ENCODE measurements at places on chromosomes 16 and 17. TPM values are rescaled to one million over a fixed set of nuclear protein-coding genes. Genes with fewer than 3 reads are reported as not detected.

PIK3R6 gene
- total RNA-seq, result 0.35 TPM

- no peak overlapping the region for H3K27ac ChIP-seq
- no peak for DNase-seq
- H3K27me3 ChIP-seq, result no peaks in the 10 kb centered on the region
- no peaks in the 10 kb centered on the region for H3K36me3 ChIP-seq
Observed at GRCh38 chr17:10775058-10775457, 28.8 kb downstream of the TMEM238L start.

LITAFD gene
- not detected for total RNA-seq

GRCh38 chr17:7281953-7282751, 634 bp downstream of the SLC2A4 start:
- peaks cover 55% of the 10 kb centered on the region for H3K4me1 ChIP-seq
- H3K27me3 ChIP-seq, result no peaks in the 10 kb centered on the region
- H3K27ac ChIP-seq, result peak overlapping the region; percentile 92
- H3K36me3 ChIP-seq, result no peaks in the 10 kb centered on the region

DNA sequence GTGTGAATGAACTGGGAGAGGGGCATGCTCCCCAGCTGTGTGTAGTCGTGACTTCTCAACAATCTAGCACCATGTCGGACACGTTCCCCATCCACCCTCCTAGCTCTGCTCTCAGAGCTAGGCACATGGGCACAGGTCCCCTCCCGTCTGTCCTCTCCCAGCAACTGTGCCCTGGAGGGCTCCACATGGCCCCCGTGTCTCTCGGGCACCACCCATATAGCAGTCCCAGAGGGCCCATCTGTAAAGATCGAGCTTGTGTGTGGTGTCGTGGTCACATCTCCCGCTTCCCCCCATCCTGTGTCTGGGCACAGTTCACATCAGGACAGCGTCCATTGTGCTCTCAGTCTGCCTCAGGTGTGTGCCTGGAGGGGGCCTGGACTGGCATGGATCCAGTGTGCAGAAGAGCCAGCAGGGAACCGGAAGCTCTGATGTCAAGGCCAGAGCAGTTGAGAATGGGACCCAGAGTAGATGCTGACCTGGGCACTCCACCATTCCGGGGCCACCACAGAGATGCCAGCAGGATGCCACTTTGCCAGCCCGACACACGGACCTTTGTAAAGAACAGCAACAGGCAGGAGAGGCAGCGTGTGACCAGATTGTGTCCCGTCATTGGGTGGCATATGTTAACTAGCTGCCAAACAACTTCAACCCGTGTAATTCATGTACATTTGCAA, 55.7 kb downstream of the MARF1 start:
- no peaks in the 10 kb centered on the region for H3K27me3 ChIP-seq
- H3K4me1 ChIP-seq, result peaks cover 24% of the 10 kb centered on the region
- H3K4me3 ChIP-seq, result no peak overlapping the region
- no peak overlapping the region for H3K27ac ChIP-seq

MT1X gene
- 343 TPM for total RNA-seq

GRCh38 chr17:54948380-54948779, 20.1 kb downstream of the COX11 start:
- H3K27me3 ChIP-seq, result no peaks in the 10 kb centered on the region
- no peak overlapping the region for H3K27ac ChIP-seq
- H3K4me3 ChIP-seq, result no peak overlapping the region

DNA sequence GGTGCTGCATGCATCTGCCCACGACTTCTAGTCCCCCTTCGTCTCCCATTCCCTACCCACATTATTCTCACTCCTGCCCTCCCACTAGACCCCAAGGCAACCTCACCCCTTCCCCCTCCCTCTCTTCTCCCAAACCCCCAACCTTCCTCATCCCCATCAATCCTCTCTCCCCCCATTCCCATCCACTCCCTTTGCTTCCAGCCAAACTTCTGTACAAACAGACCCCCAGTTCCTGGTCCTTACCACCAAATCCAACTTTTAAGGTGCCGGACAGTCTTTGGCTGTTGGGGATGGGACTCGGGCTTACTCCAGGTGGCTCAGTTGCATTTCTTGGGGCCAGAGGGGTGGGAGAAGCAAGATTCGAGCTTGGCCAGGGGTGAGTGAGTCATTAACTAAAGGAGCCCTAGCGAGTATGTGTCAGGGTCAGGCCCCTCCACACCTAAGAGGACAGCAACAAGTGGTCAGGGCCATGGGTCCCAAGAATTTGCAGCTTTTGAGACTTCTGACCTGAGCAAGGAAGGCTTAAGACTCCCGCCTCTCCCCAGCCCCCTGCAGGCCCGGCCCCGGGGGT, at the start of gene SLC38A8:
SLC38A8 (minus strand) TSS at position 488 of the 571 bp plus-strand sequence. CDS start 638 bp downstream, outside the sequence.
- no peak for DNase-seq
- peaks cover 4% of the 10 kb centered on the region for H3K27me3 ChIP-seq
- H3K27ac ChIP-seq, result no peak within 1 kb of the TSS
- no peaks in the 10 kb centered on the region for H3K4me1 ChIP-seq
- H3K4me3 ChIP-seq, result no peak within 1 kb of the TSS

DNAH9 gene
- 0.38 TPM for total RNA-seq

CSH1 gene
- total RNA-seq, result not detected

GRCh38 chr17:32302860-32303649, 37.4 kb downstream of the RHBDL3 start:
- H3K36me3 ChIP-seq, result no peaks in the 10 kb centered on the region
- H3K4me1 ChIP-seq, result peaks cover 12% of the 10 kb centered on the region
- no peak overlapping the region for H3K4me3 ChIP-seq
- H3K27me3 ChIP-seq, result no peaks in the 10 kb centered on the region
- no peak for DNase-seq

DNA sequence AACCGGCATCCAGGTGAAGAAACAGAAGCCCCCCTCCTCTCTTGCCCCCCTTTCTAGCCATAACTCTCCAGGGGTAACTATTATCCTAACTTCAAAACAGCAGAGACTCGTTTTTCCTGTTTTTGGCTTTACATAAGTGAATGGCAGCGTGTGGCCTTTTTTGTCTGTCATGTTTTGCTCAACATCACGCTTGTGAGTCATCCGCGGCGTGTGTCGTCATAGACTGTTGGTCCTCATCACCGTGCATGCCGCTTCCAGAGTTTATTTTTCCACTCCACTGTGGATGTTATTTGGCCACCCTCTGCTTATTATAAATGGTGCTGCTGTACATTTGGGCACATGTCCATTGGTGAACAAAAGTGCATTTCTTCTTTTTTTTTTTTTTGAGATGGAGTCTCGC, 52.6 kb downstream of the ERN1 start:
- no peak overlapping the region for H3K4me3 ChIP-seq
- H3K4me1 ChIP-seq, result no peaks in the 10 kb centered on the region
- H3K27ac ChIP-seq, result peak overlapping the region; percentile 30
- no peak for DNase-seq
- H3K27me3 ChIP-seq, result no peaks in the 10 kb centered on the region

FBXO39 gene
- total RNA-seq, result 2.9 TPM

- no peak for DNase-seq
- H3K27ac ChIP-seq, result peak overlapping the region; percentile 90
- peak overlapping the region; percentile 89 for H3K4me3 ChIP-seq
- peaks cover 86% of the 10 kb centered on the region for H3K4me1 ChIP-seq
- H3K27me3 ChIP-seq, result no peaks in the 10 kb centered on the region
- no peaks in the 10 kb centered on the region for H3K36me3 ChIP-seq
Observed at GRCh38 chr16:4373909-4374742, 2.5 kb downstream of the VASN start.

KRT39 gene
- total RNA-seq, result not detected

CDH11 gene
- total RNA-seq, result 7.8 TPM

DNA sequence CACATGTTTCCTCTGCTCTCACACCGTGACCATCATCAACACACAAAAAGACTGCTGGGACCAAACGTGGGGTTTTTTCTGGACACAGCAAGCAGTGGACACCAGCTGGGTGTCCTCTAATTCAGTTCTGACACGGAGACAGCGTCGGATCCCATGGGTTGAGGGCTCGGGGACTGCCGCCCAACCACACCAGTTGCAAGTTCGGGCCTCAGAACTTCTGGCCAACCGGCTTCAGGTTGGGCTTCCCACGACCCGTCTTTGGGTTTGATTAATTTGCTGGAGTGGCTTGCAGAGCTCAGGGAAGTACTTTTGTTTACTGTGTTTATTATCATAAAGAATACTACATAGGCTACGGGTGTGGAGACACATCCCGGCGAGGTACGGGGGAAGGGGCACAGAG, 97.8 kb downstream of the BANP start:
- no peak overlapping the region for H3K4me3 ChIP-seq
- no peaks in the 10 kb centered on the region for H3K4me1 ChIP-seq
- DNase-seq, result no peak
- no peak overlapping the region for H3K27ac ChIP-seq

GRCh38 chr16:50006964-50007363, 18.1 kb upstream of the CNEP1R1 start:
- no peak overlapping the region for H3K27ac ChIP-seq
- H3K27me3 ChIP-seq, result no peaks in the 10 kb centered on the region
- no peaks in the 10 kb centered on the region for H3K4me1 ChIP-seq
- no peaks in the 10 kb centered on the region for H3K36me3 ChIP-seq

DNA sequence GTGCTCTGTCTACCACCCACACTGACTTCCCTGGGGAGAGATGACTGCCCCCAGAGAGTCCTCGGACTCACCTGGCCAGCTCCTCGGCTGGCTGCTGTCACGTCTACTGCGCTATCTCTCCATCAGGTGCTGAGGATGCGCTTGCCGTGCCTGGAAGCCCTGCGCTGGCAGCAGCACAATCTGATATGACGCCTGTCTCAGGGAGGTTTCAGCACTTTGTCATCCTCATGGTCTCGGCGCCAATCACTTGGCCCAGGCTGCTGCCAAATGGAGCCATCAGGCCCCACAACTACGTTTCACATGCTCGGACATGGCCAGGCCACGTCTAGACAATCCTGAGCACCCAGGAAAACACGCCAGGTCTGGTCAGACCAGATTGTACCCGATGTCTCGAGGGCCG, 46.7 kb downstream of the FOXL1 start:
- H3K4me3 ChIP-seq, result no peak overlapping the region
- H3K27ac ChIP-seq, result no peak overlapping the region
- peaks cover 10% of the 10 kb centered on the region for H3K4me1 ChIP-seq
- H3K36me3 ChIP-seq, result no peaks in the 10 kb centered on the region

TTYH2 gene
- total RNA-seq, result 6.7 TPM

- no peaks in the 10 kb centered on the region for H3K4me1 ChIP-seq
- H3K27me3 ChIP-seq, result no peaks in the 10 kb centered on the region
- DNase-seq, result no peak
- no peak overlapping the region for H3K27ac ChIP-seq
- no peaks in the 10 kb centered on the region for H3K36me3 ChIP-seq
- no peak overlapping the region for H3K4me3 ChIP-seq
Observed at GRCh38 chr17:31926100-31926729, 10.6 kb upstream of the SUZ12 start.

DNA sequence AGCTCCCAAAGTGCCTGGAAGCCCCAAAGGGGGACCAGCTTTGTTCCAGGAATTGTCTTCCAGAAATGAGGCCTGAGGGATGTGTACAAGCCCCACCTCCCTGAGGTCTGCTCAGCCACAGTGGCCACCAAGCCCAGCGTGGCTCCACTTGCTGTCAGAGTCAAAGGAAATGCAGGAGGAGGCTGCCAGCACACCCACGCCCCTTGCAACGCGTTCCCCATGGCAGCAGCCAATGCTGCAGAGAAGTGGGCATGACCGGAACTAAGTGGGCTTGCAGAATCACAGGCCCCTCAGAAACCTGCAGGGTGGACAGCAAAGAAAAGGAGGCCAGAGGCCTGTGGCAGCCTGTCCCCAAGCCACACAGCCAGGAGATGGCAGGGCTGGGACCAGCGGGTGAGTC, 320.8 kb downstream of the FOXL1 start:
- H3K27me3 ChIP-seq, result no peaks in the 10 kb centered on the region
- no peak overlapping the region for H3K4me3 ChIP-seq
- DNase-seq, result no peak
- no peaks in the 10 kb centered on the region for H3K36me3 ChIP-seq
- H3K4me1 ChIP-seq, result no peaks in the 10 kb centered on the region
- no peak overlapping the region for H3K27ac ChIP-seq

DNA sequence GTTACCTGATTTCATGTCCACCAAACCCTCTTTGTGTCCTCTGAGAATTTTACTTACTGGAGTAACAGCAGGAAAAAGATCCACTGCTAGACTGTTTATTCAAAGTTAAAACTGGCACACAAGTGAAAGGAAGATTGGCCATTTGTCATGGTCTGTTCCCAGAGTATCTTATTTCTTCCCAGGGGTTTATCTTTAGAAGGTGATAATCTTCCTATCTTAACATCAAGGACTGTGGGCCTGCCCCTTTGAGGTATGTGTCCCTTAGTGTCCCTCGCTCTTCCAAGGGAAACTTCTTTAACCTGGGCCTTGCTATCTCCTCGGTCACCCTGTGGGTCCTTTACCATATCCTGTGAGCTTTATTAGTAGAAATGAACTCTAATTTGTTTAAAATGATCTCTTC, 49.7 kb downstream of the ARHGAP44 start:
- no peak overlapping the region for H3K4me3 ChIP-seq
- H3K4me1 ChIP-seq, result no peaks in the 10 kb centered on the region
- no peak overlapping the region for H3K27ac ChIP-seq
- no peak for DNase-seq

- H3K36me3 ChIP-seq, result no peaks in the 10 kb centered on the region
- H3K4me1 ChIP-seq, result peaks cover 5% of the 10 kb centered on the region
- no peaks in the 10 kb centered on the region for H3K27me3 ChIP-seq
- no peak for DNase-seq
- H3K4me3 ChIP-seq, result peak overlapping the region; percentile 39
- H3K27ac ChIP-seq, result no peak overlapping the region
Observed at GRCh38 chr17:74199306-74200092, 4.0 kb upstream of the RPL38 start.

B9D1 gene
- 14.8 TPM for total RNA-seq

DNA sequence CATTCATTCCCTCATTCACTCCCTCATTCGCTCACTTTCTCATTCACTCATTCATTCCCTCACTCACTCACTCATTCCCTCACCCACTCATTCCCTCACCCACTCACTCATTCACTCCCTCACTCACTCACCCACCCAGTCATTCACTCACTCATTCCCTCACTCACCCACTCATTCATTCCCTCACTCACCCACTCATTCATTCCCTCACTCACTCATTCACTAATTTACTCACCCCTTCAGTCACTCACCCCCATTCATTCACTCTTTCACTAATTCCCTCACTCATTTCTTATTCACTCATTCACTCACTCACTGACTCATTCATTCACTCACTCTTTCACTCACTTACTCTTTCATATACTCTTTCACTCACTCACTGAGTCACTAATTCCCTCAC, 303.1 kb downstream of the C16orf95 start:
- H3K36me3 ChIP-seq, result no peaks in the 10 kb centered on the region
- no peak overlapping the region for H3K27ac ChIP-seq
- H3K4me3 ChIP-seq, result no peak overlapping the region
- H3K4me1 ChIP-seq, result no peaks in the 10 kb centered on the region
- no peaks in the 10 kb centered on the region for H3K27me3 ChIP-seq

OR1A1 gene
- not detected for total RNA-seq

CRK gene
- 48.7 TPM for total RNA-seq

MCRIP2 gene
- total RNA-seq, result 30.7 TPM

- H3K36me3 ChIP-seq, result peaks cover 7% of the 10 kb centered on the region
- no peak overlapping the region for H3K4me3 ChIP-seq
- DNase-seq, result no peak
- peaks cover 5% of the 10 kb centered on the region for H3K4me1 ChIP-seq
- no peak overlapping the region for H3K27ac ChIP-seq
Observed at GRCh38 chr16:89113152-89113547, 19.5 kb downstream of the ACSF3 start.

GRCh38 chr16:29812754-29813643, 1.0 kb downstream of the PRRT2 start:
- H3K4me3 ChIP-seq, result peak overlapping the region; percentile 51
- H3K27me3 ChIP-seq, result peaks cover 17% of the 10 kb centered on the region
- DNase-seq, result no peak
- H3K4me1 ChIP-seq, result peaks cover 59% of the 10 kb centered on the region
- peak overlapping the region; percentile 11 for H3K27ac ChIP-seq

GRCh38 chr17:81253358-81254131, 14.4 kb downstream of the NDUFAF8 start:
- H3K4me1 ChIP-seq, result peaks cover 38% of the 10 kb centered on the region
- H3K27me3 ChIP-seq, result no peaks in the 10 kb centered on the region
- H3K27ac ChIP-seq, result no peak overlapping the region
- no peak for DNase-seq
- H3K4me3 ChIP-seq, result no peak overlapping the region
